Hematopoietic multipotent progenitor cell treated with erythropoietin and hydrocortisone succinate and interleukin-3 and kit ligand, for 6 days (in vitro differentiated cells): ENCODE measurements at places on chromosomes 3 and 15.
A peak's percentile ranks its signal among the peaks of the same experiment; 100 is the strongest.

DNA sequence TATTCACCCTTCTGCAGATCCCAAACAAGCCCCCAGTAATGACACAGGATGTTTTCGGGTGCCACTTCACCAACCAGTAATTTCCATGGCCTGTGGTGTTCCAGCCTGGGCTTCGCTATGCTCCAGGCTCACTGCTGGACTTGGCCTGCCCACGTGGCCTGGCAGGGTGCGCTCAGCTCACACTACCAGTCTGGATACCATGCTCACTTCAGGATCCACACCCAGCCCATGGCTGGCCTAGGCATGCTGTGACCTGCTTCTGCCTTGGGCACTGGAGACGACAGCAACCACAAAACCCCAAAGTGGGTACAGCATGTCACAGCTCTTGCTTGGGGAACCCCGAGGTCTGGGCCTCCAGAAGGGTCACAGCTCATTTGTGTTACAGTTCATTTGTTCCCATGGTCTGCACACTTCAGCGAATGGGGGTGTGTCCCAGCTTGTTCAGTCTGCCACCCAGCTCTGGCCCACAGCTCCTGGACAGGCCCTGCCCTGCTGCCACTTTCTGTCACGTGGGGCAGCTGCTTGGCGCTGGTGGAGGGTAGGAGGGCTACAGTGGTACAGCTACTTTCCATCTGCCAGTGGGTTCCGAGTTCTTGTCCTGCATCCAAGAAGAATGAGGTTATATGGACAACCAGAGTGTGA, 650.8 kb downstream of the MCTP2 start:
- no peak for DNase-seq

DNA sequence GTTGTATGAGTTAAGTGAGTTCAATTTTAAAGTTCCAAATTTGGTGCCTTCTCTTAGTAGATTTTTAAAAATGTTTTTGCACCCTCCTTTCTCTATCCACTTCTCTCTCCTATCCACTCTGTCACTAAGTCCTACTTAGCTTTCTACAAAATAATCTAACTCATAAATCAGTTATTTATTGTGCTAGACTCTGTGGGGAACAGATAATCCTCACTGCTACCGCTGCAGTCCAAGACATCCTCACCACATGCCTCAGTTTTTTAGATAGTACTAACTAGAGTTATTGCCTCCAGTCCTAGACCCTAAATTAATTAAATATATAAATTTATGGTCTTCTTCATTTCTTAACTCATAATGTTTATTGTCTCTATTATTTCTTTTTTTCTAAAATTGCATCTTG, 576.3 kb downstream of the GRM7 start:
- DNase-seq: peak; percentile 67

DNA sequence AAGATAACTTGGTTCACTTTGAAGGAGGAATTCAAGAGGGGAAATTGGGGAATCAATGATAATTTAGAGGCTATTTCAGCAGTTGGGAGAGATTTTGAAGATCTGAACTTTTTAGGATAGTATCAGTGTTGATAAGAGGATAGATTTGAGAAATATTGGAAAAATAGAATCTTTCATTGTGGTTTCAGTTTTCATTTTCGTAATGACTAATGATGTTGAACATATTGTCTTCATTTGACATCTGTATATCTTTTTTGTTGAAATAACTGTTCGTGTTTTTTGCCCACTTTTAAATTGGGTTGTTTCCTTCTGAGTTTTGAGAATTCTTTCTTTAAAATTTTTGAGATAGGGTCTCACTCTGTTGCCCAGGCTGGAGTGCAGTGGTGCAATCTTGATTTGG, 21.1 kb downstream of the ECT2 start:
- no peak for DNase-seq

DNA sequence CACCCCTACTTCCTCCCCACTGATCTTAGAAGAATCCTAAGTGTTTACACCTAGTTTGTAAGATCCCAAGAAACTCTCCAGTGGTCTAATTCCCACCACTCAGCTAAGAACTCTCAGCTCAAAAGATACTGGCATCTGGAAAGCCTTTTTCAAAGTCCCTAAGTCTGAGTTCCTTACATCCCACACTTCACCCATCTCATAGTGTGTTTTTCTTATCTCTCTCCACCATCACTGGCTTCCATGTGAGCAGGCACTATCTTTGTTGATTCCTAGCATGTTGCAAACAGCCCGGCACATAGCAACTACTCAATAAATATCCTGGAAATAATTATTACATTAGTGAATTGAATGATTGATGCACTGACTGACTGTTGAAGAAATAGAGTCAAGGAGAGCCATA, 173.7 kb downstream of the FHIT start:
- no peak for DNase-seq

- DNase-seq: no peak
Measured at GRCh38 chr3:183008303-183008702, 28.0 kb upstream of the DCUN1D1 start.

DNA sequence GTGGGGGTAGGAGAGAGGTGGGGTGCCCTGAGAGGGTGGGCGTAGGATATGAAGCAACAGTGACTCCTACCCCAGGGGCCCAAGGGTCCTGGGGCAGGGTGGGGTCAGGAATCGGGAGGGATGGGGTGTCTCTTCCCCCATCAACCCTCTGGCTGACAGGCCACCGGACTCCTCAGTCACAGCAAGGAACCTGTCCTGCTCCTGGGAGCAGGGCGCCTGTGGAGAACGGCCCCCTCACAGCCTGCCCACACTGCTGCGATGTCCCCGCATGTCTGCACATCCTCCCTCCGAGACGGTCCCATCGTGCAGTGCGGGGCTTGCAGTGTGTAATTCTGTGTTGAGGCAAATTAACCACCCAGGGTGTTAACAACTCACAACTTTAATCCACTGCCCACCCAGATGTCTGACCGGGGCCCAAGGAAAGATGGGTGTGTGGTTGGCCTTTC, 2.7 kb downstream of the TM4SF19 start:
- DNase-seq: no peak

- no peak for DNase-seq
Measured at GRCh38 chr3:164320962-164321361, 757.3 kb downstream of the SI start.

DNA sequence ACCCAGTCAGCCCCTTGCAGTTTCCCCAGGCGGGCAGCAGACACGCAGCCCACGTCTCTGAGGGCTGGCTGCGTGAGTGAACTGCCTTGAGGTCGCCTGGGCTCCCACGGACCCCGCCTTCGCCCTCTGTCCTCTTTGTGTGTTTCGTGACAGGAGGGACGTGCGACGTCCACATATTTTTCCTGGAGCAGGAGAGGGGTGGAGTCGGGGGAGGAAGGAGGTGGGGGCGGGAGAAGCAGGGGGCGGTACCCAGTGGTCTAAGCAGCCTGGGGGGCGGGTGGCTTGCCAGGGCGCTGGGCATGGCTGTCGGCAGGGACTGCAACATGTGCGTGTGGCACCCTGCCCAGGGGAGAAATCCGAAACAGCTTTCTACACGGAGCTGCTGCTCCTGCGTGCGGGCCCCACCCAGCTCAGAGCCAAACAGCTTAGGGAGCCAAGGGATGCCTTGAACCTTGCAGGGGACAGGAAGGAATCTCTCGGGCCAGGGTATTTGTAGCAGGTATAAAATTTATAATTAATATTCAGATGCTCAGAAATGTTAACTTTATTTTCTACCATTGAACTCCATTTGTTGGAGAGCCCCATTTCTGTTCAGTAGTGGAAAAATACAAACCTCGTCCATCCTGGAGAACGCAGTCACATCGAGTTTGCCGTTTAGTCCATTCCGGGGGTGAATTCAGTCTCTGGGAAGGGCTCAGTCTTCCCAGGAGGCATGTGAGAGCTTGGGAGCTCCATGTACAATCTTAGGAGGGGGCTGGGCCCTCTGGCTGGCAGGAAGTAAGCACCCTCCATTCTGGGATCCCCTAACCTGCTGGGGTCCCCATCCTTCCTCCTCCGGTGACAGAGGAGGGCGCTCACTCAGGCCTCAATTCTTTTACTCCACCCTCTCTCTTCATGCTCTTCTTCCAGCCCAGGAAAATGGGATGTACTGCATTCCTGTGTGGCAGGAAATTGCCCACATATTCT, 79.1 kb upstream of the MEF2A start:
- DNase-seq: peak; percentile 44

GRCh38 chr3:57900786-57901185, 107.4 kb upstream of the FLNB start:
- DNase-seq: peak; percentile 70

GRCh38 chr3:45677033-45677446, 12.2 kb upstream of the SACM1L start:
- DNase-seq: peak; percentile 21

DNA sequence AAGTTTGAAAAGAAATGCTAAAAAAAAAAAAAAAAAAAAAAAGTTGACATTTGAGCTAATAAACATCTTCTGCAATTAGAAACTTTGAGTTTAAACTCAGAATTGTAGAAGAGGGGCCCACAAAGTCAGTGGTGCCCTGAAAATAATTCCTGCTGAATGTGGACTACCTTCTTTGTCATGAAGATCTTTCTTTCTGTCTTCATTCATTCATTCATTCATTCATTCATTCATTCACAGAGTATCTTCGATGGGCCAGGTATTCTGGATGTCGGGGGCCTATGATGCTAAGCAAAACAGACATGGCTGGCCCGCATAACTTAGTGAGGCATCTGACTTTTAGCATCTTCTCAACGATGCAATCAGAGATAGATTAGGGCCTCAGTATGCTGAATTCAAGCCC, 24.6 kb downstream of the ETV5 start:
- no peak for DNase-seq

DNA sequence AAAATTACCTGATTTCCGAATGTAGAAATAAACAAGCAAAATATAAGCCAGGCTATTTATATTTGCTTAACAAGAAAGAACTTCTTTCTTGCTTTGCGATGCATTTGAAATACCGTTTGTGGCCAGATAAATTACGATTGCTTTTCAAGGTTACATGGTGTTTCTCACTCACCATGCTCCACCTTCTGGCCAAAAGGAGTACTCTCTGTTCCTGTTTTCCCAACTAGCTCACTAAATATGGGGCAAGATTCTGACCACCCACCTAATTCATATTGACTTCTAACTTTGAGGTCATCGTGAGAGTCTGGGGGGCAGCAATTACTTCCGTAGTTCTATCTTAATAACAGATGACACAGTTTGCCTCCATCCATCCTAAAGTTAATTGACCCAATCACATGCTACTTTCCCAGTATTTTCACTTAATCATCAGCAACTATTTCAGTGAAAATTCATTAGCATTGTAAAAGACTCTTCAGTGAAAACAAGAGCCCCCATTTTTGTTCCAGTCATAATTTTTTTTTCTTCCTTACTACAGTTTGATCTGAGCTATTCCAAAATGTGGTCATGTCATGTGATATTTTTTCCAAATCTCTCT, 25.9 kb downstream of the ACP3 start:
- peak; percentile 89 for DNase-seq

DNA sequence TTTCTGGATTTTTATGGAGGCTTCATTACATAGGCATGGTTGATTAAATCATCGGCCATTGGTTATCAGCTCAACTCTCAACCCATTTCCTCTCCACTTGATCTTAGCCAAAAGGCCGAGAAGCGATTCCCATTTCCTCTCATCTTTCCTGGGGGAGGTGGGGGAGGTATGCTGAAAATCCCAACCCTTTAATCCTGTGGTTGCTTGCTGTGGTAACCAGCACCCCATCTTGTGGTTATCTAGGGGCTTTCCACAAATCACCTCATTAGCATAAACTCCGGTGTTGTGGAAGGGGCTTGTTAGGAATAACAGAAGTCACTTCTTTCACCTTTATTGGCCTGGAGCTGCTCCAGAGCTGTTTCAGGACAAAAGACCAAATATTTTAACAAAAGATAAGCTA, 20.9 kb downstream of the PDE8A start:
- DNase-seq: no peak

GRCh38 chr3:187811585-187812250, 66.5 kb upstream of the BCL6 start:
- DNase-seq: no peak

GRCh38 chr15:59165726-59166125, 40.9 kb upstream of the LDHAL6B start:
- DNase-seq: no peak

DNA sequence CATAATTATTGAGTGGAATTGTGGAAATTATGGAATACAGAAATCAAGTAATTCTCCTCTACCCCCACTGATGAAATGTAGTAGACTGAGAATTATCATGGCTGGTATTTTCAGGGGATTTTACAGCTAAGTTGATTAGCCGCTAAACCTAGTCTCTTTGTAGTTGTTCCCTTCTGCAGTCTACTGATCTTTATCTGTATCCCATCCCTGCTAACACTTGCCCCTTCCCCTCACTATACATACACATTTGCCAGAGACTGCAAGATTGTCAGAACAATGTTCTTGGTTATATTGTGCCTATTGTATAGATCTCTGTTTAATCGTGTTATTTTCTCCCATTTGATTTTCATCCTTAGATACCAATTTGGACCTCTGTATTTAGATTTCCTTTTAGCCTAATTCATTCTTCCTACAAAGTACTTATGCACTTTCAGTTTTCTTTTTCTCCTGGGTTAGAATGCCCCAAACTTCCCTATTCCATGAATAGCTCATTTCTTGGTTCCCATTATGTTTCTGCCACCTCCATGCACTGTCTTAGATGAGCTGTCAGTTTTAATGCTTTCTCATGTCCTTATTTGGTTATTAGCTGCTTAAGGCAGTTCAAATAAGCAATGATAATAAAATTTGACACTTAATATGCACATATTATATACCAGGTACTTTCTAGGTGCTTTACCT, 86.9 kb downstream of the CDIN1 start:
- no peak for DNase-seq

DNA sequence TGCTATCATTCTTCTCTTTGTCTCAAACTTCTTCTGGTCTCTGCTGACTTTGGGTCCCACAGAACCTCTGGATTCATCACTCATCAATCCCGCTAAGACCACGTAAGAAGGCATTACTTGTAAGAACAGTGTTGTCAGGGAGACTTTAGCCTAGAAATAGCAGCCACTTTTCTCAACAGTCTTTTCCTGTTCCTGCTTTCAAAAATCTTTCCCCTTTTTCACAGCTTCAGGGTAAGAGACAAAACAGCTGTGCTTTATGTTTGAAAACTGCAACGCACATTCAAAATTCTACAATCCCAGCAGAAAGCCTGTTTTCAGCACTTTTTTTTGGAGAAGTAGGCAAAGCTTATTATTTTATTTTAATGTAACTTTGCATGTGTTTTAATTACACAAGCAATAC, 42.0 kb upstream of the FAM98B start:
- no peak for DNase-seq

DNA sequence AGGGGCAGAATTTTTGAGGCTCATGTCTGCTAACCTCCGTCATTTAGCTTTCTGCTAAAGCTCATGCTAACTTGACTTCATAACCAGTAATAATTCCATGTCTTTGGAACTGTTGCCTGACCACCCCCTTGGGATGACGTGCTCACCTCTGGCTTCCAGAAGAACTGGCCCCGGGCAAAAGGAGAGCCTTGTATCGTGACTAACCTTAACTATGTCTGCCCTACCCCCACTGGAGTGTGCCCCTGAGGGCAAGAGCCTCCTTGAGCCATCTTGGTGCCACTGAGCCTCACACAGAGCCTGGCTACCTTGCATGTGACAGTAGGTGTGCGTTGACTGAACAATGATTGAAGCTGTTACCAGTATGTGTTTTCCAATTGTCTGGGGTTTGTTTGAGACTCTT, 4.7 kb downstream of the LRRK1 start:
- DNase-seq: no peak
